ENCODE measurements at places on chromosomes 2 and 18.

DNA sequence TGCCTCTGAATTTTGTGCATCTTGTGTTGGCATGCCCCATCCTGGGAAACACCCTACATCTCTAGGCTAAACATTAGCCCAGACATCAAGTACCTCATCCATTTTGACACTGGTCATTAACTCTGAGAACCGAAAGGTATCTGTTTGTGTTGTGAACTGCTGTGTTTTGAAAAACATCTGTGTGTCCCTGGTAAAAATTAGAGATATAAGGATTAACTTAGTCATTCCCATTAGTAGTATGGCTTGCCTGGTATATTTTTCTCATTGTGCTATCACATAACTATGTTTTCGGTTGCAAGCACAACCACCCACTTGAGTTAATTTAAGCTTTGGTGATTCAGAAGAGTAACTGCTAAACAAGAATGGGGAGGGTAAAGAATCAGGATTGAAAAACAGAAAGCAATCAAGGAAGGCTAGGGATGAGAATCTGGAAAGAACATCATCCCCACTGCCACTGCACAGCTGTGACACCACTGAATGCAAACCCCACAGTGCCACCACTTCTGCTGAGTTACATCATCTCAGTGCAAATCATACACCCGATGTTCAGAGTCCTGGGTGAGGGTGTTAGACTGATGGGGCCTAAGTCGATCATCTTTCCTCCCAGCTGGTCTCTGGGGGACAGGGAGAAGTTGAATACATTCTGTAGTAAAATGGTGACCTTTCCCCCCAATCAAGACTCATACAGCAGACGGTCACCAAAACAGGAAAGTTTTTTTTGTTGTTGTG lies 234.0 kb downstream of the EPHA4 start:
- DNase-seq, result no peak

- no peak for DNase-seq
Measured at GRCh38 chr2:239468491-239469105, 67.8 kb upstream of the HDAC4 start.

GRCh38 chr2:28552045-28552823 lies 56.4 kb downstream of the PLB1 start:
- DNase-seq, result no peak

DNA sequence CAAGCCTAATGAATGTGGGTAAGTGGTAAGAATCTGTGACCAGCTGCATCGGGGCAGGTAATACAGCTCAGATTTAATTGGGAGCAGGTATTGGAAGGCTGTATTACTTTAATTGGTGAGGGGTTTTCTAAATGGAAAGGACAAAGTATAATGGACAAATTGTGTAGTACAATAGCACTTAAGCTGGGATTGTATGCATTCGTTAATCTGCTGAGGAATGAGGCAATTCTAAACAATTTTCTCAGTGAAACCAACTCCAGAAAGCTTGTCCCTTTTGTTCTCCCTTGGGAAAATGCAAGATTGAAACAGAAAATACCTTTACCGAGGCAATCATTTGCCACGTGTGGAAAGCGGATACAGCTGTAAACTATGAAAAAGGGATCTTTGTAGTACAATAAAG lies 801.6 kb upstream of the POU3F3 start:
- no peak for DNase-seq

DNA sequence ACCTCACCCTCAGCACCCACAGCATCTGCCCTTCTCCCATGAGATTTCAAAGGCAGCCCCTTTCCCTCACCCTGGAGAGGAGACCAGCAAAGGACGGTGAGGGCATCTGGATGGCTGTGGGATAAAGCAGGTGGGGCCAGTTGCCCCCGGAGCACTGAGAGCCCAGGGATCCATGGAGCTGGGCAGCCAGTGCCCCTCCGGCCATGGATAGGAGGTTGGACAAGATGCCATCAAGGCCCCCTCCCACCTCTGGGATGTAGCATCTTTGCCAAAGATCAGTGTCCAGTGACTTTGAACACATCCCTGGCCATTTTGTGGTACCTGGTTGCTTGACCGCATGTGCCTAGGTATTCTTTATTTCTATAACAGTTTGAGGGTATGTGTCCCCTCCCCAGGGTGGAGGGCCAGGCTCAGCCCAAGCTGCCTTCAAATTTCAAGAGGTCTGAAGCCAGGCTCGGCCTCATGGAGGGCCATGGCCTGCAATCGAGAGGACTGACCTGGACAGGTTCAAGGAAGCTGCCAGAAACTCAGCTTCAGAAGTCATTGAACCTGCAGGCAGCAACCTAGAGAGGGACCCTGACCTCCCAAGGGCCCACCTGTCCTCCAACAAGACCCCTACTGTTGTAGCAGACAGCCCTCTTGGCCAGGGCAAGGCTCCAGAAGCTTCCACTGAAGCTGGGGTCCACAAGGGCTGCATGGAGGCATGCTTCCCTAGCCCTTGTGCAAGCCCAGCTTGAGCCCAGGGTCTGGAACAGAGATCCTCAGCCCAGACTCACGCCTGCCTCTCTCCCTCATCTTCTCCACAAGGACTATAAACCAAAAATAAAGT lies 55.5 kb upstream of the BIN1 start:
- DNase-seq, result no peak

DNA sequence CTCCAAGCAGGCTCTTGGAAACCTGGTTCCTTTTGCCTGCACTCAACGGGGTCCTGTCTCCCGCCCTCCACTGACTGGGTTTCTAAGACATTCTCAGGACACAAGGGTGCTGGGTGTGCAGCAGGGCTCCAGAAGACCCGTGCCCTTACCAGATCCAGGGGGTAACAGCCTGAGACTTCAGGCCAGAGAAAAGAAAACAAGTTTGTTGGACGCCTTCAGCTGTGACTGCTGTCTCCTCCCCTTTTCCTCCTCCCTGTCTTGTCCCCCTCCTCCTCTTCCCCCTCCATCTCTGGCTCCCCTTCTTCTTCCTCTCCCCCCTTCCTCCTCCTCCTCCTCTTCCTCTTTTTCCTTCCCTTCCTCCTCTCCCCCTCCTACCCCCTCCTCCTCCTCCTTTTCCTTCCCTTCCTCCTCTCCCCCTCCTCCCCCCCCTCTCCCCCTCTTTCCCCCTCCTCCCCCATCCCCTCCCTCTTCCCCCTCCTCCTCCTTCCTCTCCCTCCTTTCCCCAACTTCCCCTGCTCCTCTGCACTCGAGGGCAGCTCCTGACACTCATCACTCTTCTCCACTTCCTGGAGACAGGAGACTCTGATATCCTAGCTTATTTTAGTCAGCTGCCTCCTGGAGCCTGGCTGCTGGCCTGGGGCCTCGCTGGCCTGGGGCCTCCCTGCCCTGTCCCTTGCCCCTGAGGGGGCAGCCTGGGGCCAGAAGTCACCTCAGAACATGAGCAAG lies 12.4 kb downstream of the ADRA2B start:
- no peak for DNase-seq
